Endodermal cell (in vitro differentiated cells): ENCODE measurements at places on chromosomes 4 and X. TPM values are rescaled to one million over a fixed set of nuclear protein-coding genes. Genes with fewer than 3 reads are reported as not detected.

KIF4A gene
- total RNA-seq: 27.6 and 32.5 TPM in 2 replicates

CHRNA9 gene
- 0.75 and 0.90 TPM in 2 replicates for total RNA-seq

AWAT2 gene
- not detected in 2 replicates for total RNA-seq

TRPC5OS gene
- not detected in 3 replicates for total RNA-seq

SATL1 gene
- 0.21 to 0.58 TPM (median 0.54 TPM) in 3 replicates for total RNA-seq

HTN3 gene
- total RNA-seq: not detected in 3 replicates

CXCL3 gene
- total RNA-seq: 2.9 to 9.8 TPM (median 3.5 TPM) in 3 replicates

- no peak overlapping the region for H3K27ac ChIP-seq
- peaks cover 29% of the 10 kb centered on the region for H3K36me3 ChIP-seq
- no peak overlapping the region for H3K4me3 ChIP-seq
- H3K4me1 ChIP-seq: no peaks in the 10 kb centered on the region
- DNase-seq: no peak
Measured at GRCh38 chrX:47156611-47157520, 11.8 kb downstream of the RBM10 start.

- no peak overlapping the region for H3K4me3 ChIP-seq
- no peaks in the 10 kb centered on the region for H3K4me1 ChIP-seq
- no peaks in the 10 kb centered on the region for H3K36me3 ChIP-seq
- H3K27me3 ChIP-seq: no peaks in the 10 kb centered on the region
- no peak for DNase-seq
Measured at GRCh38 chr4:96009427-96010119, 169.7 kb downstream of the PDHA2 start.

DNA sequence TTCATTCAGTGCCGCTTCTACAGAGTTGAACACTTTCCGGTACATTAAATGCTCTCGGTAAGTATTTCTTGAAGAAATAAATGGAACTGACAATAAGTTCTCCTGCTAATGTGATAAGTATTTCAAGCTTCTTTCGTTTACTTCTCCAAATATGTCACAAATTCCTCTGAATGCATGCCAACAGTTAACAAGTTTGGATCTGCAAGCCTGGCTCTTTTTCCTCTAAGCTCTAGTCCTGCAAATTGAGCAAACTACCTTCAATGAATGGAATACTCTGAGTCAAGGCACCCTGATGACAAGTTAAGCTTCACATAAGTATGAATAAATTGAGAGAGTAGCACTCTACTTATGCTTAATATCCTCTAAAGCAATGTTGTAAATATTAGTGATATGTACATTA lies 403.6 kb downstream of the PDGFC start:
- no peak for DNase-seq
- H3K27ac ChIP-seq: no peak overlapping the region
- H3K4me3 ChIP-seq: no peak overlapping the region
- no peaks in the 10 kb centered on the region for H3K36me3 ChIP-seq

DNA sequence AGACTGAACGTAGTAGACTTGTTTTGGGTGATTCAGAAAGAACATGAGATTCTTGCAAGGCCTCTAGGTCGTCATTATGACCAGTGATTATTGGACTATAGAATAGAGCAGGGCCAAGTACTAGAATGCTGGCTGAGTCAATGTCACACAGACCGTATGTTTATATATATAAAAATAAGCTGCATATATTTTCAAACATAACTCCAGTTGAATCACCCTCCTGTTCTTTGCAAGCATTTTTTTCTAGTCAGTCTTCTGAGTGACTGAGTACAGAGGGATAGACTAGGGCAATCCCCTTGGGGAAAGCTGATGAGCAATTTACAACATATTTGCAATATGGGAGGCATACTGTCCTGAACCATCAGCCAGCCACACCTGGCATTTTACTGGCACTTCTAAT lies 48.4 kb upstream of the PRPS1 start:
- no peak overlapping the region for H3K27ac ChIP-seq
- DNase-seq: no peak
- no peak overlapping the region for H3K4me3 ChIP-seq
- H3K27me3 ChIP-seq: no peaks in the 10 kb centered on the region
- no peaks in the 10 kb centered on the region for H3K4me1 ChIP-seq

- H3K4me1 ChIP-seq: peaks cover 3% of the 10 kb centered on the region
- peak; percentile 50 for DNase-seq
- H3K27ac ChIP-seq: no peak overlapping the region
- no peaks in the 10 kb centered on the region for H3K36me3 ChIP-seq
Measured at GRCh38 chr4:112031712-112032328, 113.4 kb upstream of the FAM241A start.

- H3K27me3 ChIP-seq: peaks cover 11% of the 10 kb centered on the region
- H3K4me1 ChIP-seq: peaks cover 15% of the 10 kb centered on the region
- H3K4me3 ChIP-seq: peak overlapping the region; percentile 81
- DNase-seq: no peak
- H3K36me3 ChIP-seq: peaks cover 14% of the 10 kb centered on the region
Measured at GRCh38 chr4:6782846-6783110, 251 bp downstream of the KIAA0232 start.

DNA sequence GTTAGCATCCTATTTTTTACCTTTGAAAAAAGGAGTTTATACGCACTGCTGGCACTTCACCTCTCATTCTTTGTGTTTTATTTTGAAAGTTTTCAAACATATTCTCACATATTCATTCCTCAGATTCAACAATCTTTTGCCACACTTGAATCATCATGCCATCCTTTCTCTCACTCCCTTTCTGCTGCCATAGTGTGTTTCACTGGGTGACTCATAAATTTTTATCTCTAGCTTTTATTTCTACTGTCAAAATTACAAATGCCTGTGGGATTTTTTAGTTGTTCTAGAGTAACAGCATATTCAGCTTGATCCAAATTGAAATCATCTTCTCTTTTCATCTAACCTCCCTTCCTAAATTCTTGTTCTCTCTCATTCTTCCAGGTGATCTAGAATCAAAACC lies 28.0 kb downstream of the MFSD8 start:
- H3K4me3 ChIP-seq: no peak overlapping the region
- H3K36me3 ChIP-seq: peaks cover 64% of the 10 kb centered on the region
- H3K27ac ChIP-seq: no peak overlapping the region
- DNase-seq: no peak
- no peaks in the 10 kb centered on the region for H3K27me3 ChIP-seq

DNA sequence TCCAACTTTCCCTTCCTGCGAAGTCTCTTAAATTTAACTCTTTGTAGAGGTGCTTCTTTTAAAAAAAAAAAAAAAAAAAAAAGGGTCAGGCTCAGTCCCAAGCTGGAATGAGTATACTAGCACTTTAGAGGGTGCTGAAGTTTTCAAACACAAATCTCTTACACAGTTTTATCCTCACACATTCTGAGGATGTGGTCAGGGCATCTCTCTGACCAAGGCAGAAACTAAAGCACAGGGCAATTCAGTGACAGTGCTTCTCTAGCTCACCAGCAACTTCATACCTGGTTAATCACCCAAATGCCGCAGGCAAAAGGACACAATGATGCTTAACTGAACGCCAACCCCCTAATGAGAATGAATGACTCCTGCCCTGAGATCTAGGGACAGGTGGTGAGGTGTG lies 9.8 kb upstream of the PGM2 start:
- no peak for DNase-seq
- H3K4me3 ChIP-seq: no peak overlapping the region
- H3K36me3 ChIP-seq: no peaks in the 10 kb centered on the region
- H3K4me1 ChIP-seq: no peaks in the 10 kb centered on the region
- H3K27ac ChIP-seq: no peak overlapping the region

GRCh38 chr4:56653461-56654237 lies 27.4 kb downstream of the HOPX start:
- no peak overlapping the region for H3K4me3 ChIP-seq
- peaks cover 60% of the 10 kb centered on the region for H3K27me3 ChIP-seq
- no peak for DNase-seq
- no peaks in the 10 kb centered on the region for H3K4me1 ChIP-seq
- H3K27ac ChIP-seq: no peak overlapping the region

DNA sequence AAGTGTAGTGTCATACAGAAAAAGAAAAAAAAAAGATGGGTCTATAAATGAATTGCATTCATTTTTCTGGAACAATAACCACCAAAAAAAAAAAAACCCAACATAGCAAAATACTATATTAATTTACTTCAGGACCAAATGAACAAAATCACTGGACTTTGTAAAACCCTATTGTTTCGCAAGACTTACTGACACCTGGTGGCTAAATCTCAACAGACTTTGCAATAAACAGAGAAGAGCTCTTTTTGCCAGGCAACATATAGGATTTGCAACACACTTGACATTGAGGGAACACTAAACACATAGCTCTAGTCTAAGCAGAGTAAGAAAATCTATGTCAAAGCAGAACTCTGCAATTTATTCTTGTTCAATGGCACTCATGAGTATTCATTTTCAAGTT lies 990.2 kb downstream of the STPG2 start:
- no peaks in the 10 kb centered on the region for H3K4me1 ChIP-seq
- no peaks in the 10 kb centered on the region for H3K36me3 ChIP-seq
- no peak overlapping the region for H3K4me3 ChIP-seq
- no peaks in the 10 kb centered on the region for H3K27me3 ChIP-seq

DNA sequence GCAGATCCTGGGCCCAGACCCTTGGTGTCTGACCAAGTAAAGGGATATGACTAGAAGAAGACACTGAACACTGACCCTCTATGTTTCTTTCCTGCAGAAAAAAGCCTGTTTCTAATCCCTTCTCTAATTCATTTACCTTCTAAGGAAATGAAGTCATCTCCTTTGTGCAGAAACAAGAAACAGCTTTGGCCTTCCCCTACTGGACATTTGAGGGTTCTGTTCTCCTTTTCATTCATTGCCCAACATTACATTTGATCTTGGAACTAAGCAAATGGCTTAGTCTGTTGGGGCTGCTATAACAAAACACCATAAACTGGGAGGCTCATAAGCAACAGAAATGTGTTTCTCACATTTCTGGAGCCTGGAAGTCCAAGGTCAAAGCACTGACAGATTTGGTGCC lies 20.0 kb downstream of the HCCS start:
- no peaks in the 10 kb centered on the region for H3K27me3 ChIP-seq
- DNase-seq: no peak
- H3K36me3 ChIP-seq: no peaks in the 10 kb centered on the region
- no peak overlapping the region for H3K27ac ChIP-seq

DNA sequence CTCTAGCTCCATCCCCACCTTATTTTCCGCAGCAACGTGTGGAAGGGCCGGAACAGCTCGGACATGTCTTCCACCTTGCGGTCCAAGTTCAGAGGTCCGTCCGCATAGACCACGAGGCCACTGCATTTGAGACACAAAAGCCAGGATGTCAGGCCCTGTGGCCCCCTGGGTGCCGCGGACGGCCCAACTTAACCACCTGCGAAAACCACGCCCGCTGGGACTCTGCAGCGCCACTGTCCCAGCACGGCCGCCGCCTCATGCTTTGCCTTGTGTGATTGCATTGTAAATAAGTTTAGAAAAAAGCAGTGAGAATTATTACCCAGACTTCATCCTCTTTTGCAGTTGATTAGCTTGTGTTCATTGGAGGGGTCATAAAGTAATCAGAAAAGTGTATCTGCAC lies 58.2 kb upstream of the MXD4 start:
- no peak overlapping the region for H3K27ac ChIP-seq
- H3K4me1 ChIP-seq: no peaks in the 10 kb centered on the region
- no peak for DNase-seq
- H3K4me3 ChIP-seq: no peak overlapping the region
- H3K36me3 ChIP-seq: no peaks in the 10 kb centered on the region

DNA sequence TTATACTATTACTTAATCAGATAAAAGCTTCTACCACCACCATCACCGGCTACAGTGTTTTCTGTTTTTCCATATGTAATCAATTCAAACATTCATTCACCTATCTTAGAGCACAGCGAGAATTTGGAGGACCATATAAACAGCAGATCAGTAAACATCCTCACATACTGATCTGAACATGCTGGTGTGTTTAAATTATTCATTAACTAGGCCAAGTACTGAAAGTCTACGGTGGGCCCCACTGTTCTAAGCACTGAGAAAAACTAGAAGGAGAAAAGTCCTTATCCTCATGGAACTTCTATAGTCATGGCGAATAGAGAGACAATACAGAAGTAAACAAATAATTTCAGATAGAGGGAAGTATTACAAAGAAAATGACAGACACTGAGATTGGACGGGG lies 176.6 kb downstream of the NR3C2 start:
- H3K4me3 ChIP-seq: no peak overlapping the region
- DNase-seq: no peak
- H3K27ac ChIP-seq: no peak overlapping the region
- H3K27me3 ChIP-seq: no peaks in the 10 kb centered on the region
- no peaks in the 10 kb centered on the region for H3K36me3 ChIP-seq

- H3K27me3 ChIP-seq: no peaks in the 10 kb centered on the region
- DNase-seq: no peak
- H3K4me1 ChIP-seq: peaks cover 14% of the 10 kb centered on the region
- no peak overlapping the region for H3K4me3 ChIP-seq
- no peak overlapping the region for H3K27ac ChIP-seq
Measured at GRCh38 chr4:147518086-147518485, 37.2 kb downstream of the EDNRA start.

GRCh38 chrX:54043541-54044125 lies 640 bp downstream of the PHF8 start:
- peaks cover 10% of the 10 kb centered on the region for H3K36me3 ChIP-seq
- H3K27me3 ChIP-seq: no peaks in the 10 kb centered on the region
- peak overlapping the region; percentile 93 for H3K4me3 ChIP-seq

DNA sequence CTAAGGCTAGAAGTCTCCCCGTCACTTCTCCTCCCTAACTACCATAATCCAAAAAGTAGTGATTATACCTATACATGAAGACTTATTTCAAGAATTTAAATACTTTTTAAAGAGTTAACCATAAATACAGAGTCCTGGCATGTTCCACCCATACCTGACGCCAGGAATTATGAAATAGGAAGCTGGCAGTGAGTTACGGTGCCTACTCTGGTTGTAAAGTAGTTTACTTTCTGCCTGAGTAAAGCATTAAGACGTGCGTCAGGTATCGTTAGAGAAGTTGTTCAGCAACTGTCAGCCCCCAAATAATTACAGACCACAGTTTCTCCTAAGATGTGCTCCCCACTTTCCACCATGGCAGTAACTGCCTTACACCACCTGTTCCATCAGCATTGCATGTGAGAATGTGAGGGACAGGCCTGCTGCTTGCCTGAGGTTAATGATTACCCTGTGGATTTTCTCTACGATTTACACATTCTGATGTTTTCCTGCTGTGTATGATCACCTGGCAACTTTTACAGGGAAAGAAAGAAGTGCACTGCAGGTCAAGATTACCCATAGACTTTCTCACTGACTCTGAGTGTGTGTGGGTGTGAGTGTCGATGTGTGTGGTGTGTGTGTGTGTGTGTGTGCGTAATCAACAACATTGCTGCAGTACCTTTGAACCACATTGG lies 92.3 kb upstream of the SLC7A11 start:
- H3K27ac ChIP-seq: no peak overlapping the region
- no peaks in the 10 kb centered on the region for H3K27me3 ChIP-seq
- no peak overlapping the region for H3K4me3 ChIP-seq
- peaks cover 10% of the 10 kb centered on the region for H3K4me1 ChIP-seq
- H3K36me3 ChIP-seq: no peaks in the 10 kb centered on the region
- no peak for DNase-seq
